ENCODE measurements at places on chromosomes 2 and 18.

- no peak for DNase-seq
These were observed 18.3 kb downstream of the DTYMK start for GRCh38 chr2:241668354-241668753.

- peak; percentile 20 for DNase-seq
These were observed 24.1 kb downstream of the GLI2 start for GRCh38 chr2:120759543-120760331.

DNA sequence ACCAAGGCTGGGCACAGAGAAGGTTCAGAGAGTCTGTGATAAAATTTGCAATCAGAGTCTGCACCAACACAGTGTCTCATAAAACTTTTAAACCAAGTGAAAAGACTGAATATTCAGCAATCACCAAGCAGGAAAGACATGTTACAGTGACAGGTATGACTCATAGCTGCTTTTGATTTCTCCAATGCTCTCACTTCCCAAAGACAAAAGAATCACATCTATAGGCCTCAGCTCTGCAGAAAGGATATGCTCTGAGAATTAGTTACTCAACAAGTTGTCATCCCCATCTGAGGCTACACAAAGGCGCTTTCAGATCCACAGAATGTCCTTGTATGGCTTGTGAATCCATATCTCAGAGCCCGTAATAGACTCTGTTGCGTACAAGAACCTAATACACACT is 92.5 kb downstream of the KCNF1 start:
- no peak for DNase-seq

DNA sequence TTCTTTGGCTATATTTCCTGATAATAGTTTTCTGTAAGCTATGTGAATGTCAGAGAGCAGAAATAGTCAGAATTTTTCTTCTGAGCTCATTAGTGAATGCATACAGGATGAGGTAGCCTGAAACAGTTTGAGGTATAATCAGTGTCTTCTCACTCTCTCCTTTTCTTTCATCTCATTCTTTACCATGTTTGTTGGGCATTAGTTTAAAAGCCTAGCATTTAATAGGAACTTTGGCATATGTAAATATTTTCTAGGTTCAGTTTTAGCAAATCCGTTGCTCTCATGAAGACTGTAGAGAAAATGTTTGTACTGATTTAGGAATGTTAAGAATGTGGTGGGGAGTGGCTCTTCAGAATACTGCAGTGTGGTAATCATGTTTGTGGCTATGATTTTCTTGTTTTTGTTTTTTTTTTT is 119.4 kb downstream of the PARD3B start:
- DNase-seq: no peak
